ENCODE measurements at places on chromosomes 2 and 18. TPM values are rescaled to one million over a fixed set of nuclear protein-coding genes. Genes with fewer than 3 reads are reported as not detected.
A peak's percentile ranks its signal among the peaks of the same experiment; 100 is the strongest.

DNA sequence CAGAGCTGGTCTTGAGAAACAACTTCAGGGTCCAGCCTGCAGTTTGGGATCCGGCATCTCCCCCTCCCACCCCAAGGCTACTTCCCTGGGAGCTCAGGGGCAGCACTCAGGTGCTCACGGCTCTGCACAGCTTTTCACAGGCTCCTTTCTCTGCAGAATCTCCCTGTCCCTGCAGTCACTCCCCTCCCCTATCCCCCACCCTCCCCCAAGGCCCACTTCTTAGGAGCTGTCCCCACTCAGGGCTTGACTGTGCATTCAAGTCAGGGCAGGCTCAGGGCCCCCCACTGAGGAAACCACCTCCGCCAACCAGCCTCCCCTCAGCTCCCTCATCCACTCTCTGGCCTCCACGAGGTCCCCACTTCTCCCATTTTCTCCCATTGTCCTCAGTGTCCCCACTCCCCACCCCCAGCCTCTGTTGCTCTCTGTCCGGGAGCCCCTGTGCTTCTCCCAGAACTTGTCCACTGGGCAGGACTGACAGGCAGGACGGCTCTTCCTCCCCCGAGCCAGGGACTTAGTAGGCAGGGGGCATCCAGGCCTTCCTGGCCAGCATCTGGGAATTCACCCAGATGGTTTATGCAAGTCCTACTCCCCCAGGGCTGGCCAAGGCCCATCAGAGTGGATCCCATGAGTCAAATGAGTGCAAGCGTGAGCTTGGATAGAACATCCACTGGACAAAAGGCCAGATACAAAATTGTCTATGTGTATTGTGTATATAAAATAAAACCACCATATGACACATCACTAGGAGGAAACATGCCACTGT lies 7.6 kb downstream of the NMUR1 start:
- H3K27me3 ChIP-seq, result no peaks in the 10 kb centered on the region
- H3K4me3 ChIP-seq, result no peak overlapping the region

- H3K4me3 ChIP-seq, result no peak overlapping the region
- no peak overlapping the region for H3K27ac ChIP-seq
- no peaks in the 10 kb centered on the region for H3K27me3 ChIP-seq
- DNase-seq, result no peak
- H3K4me1 ChIP-seq, result peaks cover 3% of the 10 kb centered on the region
- H3K36me3 ChIP-seq, result no peaks in the 10 kb centered on the region
These were observed 321.0 kb downstream of the RND3 start for GRCh38 chr2:150166313-150167051.

GRCh38 chr2:43941966-43942365 lies 53.8 kb downstream of the LRPPRC start:
- no peaks in the 10 kb centered on the region for H3K4me1 ChIP-seq
- DNase-seq, result no peak
- H3K27ac ChIP-seq, result no peak overlapping the region
- no peaks in the 10 kb centered on the region for H3K27me3 ChIP-seq
- H3K36me3 ChIP-seq, result no peaks in the 10 kb centered on the region

DNA sequence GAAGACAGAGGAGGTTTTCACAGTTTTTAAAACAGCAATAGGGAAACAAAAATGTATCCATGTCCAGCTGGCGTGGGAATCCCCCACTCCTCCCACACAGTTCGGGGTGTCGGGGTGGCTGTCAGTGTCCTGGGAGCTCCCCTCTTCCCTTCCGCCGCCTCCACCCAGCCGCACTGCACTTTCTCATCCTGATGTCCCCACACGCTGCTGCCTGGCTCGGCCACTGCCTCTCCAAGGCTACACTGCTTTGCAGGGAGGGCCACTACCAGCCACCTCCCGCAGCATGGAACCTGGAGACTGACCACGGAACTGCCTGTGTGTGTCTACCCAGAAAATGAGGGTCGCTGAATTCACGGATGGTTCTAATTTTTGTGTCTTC lies 138.7 kb upstream of the CTDP1 start:
- peaks cover 8% of the 10 kb centered on the region for H3K4me1 ChIP-seq
- no peak overlapping the region for H3K27ac ChIP-seq
- no peak overlapping the region for H3K4me3 ChIP-seq

DNA sequence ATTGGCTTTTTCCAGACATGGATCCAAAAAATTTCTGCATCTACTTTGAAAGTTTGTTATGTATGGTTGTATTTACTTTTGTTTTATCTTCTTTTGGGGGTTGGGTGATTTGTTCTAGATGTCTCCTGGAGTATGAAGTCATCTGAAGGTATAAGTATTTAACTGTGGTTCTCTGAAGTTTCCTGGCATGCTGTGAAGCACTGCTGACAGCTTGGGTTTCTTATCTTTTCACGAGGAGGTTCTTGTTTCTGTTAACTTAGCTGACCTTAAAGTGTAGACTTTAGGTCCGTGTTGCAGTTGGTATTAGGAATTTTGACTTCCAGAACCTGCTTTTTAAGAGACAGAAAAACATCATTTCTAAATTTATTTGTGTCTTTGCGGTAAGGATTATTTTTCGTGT lies 15.9 kb downstream of the GLS start:
- H3K27ac ChIP-seq, result no peak overlapping the region
- peaks cover 4% of the 10 kb centered on the region for H3K4me1 ChIP-seq
- no peaks in the 10 kb centered on the region for H3K27me3 ChIP-seq
- H3K4me3 ChIP-seq, result no peak overlapping the region
- no peak for DNase-seq

GRCh38 chr2:96715658-96716057 lies 24.2 kb downstream of the LMAN2L start:
- H3K36me3 ChIP-seq, result peaks cover 4% of the 10 kb centered on the region
- H3K4me1 ChIP-seq, result no peaks in the 10 kb centered on the region
- DNase-seq, result no peak
- H3K4me3 ChIP-seq, result no peak overlapping the region

DNA sequence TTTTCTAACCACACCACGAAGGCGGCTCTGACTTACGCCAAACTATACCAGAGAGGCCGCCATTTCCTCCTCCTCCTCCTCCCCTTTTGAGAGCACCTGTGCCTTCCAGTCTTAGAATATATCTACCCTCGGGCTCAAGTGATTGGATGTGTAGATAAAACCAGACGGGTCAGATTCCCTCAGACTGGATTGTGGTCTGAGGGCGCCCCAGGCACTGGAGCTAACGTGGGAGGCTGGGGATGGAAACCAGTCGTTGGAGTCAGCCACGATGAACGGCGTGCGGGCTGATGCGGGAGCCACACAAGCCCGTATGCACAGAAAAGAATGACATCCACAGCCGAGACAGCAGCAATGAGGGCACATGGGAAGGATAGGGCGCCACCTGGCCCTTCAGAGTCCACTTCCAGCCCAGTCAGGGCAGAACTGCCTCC lies 12.3 kb upstream of the ODC1 start:
- H3K4me1 ChIP-seq, result peaks cover 6% of the 10 kb centered on the region
- H3K4me3 ChIP-seq, result no peak overlapping the region
- no peaks in the 10 kb centered on the region for H3K27me3 ChIP-seq
- no peaks in the 10 kb centered on the region for H3K36me3 ChIP-seq

DNA sequence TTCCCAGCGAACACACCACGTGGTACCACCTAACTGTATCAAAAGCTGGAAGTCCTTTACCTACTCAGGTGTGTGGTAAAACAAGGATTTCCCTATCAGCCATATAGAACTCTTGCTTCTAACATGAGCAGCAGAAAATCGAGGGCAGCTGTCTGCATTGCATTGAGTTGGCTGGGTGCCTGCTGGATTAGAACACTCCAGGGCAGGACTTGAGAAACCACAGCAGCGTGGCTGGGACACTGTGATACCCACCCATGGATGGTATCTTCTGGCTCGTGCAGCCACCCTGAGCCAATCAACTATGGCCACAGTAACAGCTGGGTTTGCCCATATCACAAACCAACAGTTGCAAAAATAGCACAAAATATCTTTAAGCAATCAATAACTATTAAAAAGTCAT lies 188.3 kb downstream of the FBXO15 start:
- H3K4me1 ChIP-seq, result no peaks in the 10 kb centered on the region
- H3K27ac ChIP-seq, result no peak overlapping the region
- H3K4me3 ChIP-seq, result no peak overlapping the region
- DNase-seq, result no peak
- no peaks in the 10 kb centered on the region for H3K27me3 ChIP-seq

- H3K4me1 ChIP-seq, result no peaks in the 10 kb centered on the region
- H3K4me3 ChIP-seq, result no peak overlapping the region
- DNase-seq, result no peak
- H3K36me3 ChIP-seq, result no peaks in the 10 kb centered on the region
These were observed 521.6 kb downstream of the DCC start for GRCh38 chr18:52861558-52861957.

DNA sequence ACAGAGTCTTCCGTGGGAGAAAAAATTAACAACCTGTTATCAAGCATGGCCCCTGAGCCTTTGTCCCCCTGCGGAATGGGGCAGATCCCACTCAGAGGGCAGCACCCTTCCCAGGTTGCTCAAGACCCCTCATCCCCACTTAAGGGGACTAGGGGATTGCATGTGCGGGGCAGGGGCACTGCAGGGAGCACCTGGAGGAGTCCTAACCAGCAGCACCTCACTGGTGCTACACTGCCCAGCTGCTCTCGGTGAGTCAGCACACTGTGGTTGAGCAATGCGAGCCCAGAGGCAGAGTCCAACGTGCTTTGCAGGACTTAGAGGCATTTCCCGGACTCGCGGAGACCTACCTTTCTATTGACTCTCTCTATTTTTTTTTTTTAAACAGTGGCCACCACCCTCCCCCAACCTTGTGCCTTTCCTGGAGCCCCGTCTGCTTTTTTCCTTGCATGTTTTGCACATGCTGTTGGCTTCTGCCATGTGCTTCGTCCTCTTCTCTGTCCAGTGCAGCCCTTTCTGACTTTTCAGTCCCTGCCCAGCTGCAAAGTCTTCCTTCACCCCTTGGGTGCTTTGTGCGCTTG lies 74.0 kb downstream of the IL1R2 start:
- H3K27me3 ChIP-seq, result no peaks in the 10 kb centered on the region
- H3K27ac ChIP-seq, result peak overlapping the region; percentile 89
- H3K4me3 ChIP-seq, result no peak overlapping the region
- DNase-seq, result no peak

DNA sequence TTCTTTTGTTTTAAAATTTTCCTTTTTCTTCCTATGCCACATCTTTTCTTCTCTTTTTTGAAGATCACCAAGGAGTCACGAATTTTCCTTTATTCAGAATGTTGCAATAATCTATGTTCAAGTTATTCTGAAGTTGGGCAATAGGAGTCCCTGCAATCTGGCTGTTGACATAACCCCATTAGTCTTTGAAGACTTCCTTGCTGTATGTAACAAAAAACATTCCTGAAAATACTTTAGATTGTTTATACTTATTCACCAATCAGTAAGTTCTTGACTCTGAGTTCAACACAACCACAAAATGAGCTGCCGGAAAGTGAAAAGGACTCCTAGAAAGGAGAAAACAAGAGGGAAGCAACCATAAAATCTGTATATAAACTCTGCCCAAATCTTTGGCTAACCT lies 62.8 kb downstream of the TMEM237 start:
- H3K27me3 ChIP-seq, result no peaks in the 10 kb centered on the region
- H3K4me1 ChIP-seq, result no peaks in the 10 kb centered on the region
- no peak overlapping the region for H3K4me3 ChIP-seq
- H3K27ac ChIP-seq, result no peak overlapping the region

- DNase-seq, result no peak
- no peak overlapping the region for H3K27ac ChIP-seq
- H3K36me3 ChIP-seq, result no peaks in the 10 kb centered on the region
- no peak overlapping the region for H3K4me3 ChIP-seq
- H3K27me3 ChIP-seq, result no peaks in the 10 kb centered on the region
These were observed 42.0 kb downstream of the CTIF start for GRCh38 chr18:48580782-48581181.

DNA sequence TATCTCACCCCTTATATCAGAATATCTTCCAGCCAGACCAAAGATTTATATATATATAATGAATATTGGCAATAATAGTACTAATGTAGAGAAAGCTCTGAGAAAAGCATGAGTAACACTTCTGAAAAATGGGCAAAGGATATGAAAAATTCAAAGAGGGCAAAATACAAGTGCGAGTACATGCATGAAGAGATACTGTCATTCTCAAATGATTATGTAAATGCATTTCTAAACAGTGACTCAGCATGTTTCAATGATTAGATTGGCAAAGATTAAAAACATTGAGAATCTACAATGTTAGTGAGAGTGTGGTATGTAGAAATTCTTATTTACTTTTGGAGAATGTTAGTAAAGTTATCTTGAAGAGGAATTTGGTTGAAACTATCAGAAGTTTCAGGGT lies 118.3 kb upstream of the NEDD4L start:
- H3K27me3 ChIP-seq, result no peaks in the 10 kb centered on the region
- no peak overlapping the region for H3K4me3 ChIP-seq
- H3K36me3 ChIP-seq, result no peaks in the 10 kb centered on the region
- no peak overlapping the region for H3K27ac ChIP-seq
- no peak for DNase-seq

DNA sequence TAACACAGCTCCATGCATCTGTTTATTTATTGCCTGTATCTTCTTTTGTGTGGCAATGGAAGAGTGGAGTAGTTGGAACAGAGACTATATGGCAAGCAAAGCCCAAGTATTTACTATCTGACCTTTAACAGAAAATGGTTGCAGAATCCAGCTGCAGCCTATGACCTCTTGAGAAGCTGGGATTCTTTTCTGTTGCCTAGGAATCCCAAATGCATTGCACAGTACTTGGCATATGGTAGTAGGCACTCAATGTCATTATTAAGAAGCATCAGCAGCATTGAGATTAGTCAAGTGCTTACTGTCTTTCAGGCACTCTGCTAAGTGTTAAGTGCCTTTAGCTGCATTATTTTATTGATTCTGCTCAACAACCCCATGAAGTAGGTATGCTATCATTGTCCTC lies 331.6 kb downstream of the CCDC85A start:
- no peaks in the 10 kb centered on the region for H3K36me3 ChIP-seq
- H3K27ac ChIP-seq, result no peak overlapping the region
- no peak for DNase-seq
- no peaks in the 10 kb centered on the region for H3K4me1 ChIP-seq

- no peak overlapping the region for H3K4me3 ChIP-seq
- no peaks in the 10 kb centered on the region for H3K27me3 ChIP-seq
- H3K4me1 ChIP-seq, result peaks cover 11% of the 10 kb centered on the region
- H3K36me3 ChIP-seq, result no peaks in the 10 kb centered on the region
These were observed 56.0 kb downstream of the METTL4 start for GRCh38 chr18:2515171-2515787.

GRCh38 chr2:65687614-65688013 lies 255.2 kb upstream of the SPRED2 start:
- no peaks in the 10 kb centered on the region for H3K36me3 ChIP-seq
- no peak for DNase-seq
- H3K27me3 ChIP-seq, result peaks cover 49% of the 10 kb centered on the region
- no peak overlapping the region for H3K4me3 ChIP-seq
- H3K27ac ChIP-seq, result no peak overlapping the region

- DNase-seq, result no peak
- no peaks in the 10 kb centered on the region for H3K36me3 ChIP-seq
- no peak overlapping the region for H3K27ac ChIP-seq
- H3K27me3 ChIP-seq, result no peaks in the 10 kb centered on the region
These were observed 146.4 kb downstream of the FTCDNL1 start for GRCh38 chr2:199704358-199705238.

MLPH gene
- 10.5 TPM for total RNA-seq

MAP2 gene
- 14.5 TPM for total RNA-seq

TUBA4B gene
- total RNA-seq, result not detected

FBXO15 gene
- not detected for total RNA-seq

All from esophagus squamous epithelium (tissue), 5 donors.